ENCODE measurements at places on chromosomes 13 and 19.

DNA sequence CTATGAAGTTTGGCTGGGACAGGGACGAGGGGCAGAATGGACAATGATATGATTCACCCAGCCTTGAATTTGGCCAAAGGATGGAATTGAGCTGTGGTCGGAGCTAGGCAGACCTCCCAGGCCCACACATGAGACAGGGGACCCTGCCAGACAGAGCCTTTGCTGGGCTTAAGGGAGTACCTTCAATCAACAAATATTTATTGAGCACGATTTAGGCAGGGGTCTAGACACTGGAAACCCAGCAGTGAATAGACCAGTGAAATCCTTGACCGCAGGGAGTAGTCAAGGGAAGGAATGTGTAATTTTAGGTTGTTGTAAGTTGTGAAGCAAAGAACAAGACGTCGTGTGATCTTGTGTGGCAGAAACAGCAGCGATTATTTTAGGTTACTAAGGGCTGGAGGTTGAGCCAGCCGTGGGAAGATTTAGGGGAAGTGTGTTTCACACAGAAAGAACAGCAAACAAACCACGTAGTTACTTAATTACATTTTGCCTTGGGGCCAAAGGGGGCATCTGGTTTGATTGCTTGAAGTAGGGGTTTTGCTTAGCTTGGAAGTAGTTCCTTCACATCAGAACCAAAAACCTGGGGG, 16.9 kb upstream of the AP1M2 start:
- peak; percentile 67 for DNase-seq

- no peak for DNase-seq
Observed at GRCh38 chr19:9156304-9156703, 16.1 kb downstream of the ZNF317 start.

DNA sequence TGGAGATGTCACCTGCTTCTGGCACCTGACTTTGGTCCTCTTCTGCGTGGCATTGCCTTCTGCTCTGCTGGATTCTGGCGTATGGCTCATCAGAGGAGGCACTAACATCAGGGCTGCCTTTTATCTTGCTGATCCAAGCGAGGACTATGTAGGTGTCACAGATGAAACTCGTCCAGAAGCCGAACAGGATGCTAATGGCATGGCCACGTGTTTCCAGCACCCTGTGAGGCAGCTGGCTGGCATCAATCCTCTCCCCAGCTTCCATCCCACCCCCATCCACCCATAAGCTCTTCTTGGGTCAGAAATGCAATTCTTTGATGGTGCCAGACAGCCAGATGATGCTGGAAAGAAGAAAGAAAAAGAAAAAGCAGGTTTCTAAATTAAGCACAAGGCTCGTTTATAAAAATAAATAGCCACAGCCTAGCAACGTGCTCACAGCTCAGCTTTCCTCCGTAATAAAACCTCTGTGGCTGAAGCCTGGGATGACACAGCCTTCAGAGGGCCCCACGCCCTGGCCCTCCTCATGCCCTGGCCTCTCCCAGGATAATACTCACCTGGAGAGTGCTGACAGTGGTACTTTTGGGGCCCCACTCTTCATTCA, 212.9 kb upstream of the SERP2 start:
- no peak for DNase-seq

DNA sequence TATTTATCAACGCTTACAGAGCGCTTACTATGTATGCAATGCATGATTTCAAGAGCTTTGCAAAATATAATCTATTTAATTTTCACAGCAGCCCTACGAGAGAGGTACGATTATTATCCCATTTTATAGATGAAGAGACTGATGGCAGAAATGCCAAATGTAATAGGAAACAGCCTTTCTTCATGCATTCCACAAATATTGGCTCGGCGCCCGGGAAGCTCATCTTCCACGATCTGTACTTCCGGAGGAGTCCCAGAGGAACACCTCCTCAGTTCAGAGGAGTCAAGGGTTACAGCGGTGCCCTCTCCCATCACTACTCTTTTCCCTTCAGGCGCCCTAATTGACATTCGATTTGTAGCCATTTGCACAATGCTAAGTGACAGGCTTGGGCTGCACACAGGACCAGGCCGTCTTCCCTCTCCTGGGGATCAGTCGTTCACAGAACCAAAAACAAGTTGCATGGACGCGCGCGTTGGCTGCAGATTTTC, 1.1 kb upstream of the ARHGAP35 start:
- no peak for DNase-seq

- no peak for DNase-seq
Observed at GRCh38 chr19:5141850-5142724, 173.2 kb downstream of the KDM4B start.
